Stimulated activated naive CD8-positive, alpha-beta T cell treated with anti-CD3 and anti-CD28 coated beads, Interleukin-15, amount 100 ng/mL, for 72 hours (primary cell): ENCODE measurements at places on chromosomes 5 and 9.

DNA sequence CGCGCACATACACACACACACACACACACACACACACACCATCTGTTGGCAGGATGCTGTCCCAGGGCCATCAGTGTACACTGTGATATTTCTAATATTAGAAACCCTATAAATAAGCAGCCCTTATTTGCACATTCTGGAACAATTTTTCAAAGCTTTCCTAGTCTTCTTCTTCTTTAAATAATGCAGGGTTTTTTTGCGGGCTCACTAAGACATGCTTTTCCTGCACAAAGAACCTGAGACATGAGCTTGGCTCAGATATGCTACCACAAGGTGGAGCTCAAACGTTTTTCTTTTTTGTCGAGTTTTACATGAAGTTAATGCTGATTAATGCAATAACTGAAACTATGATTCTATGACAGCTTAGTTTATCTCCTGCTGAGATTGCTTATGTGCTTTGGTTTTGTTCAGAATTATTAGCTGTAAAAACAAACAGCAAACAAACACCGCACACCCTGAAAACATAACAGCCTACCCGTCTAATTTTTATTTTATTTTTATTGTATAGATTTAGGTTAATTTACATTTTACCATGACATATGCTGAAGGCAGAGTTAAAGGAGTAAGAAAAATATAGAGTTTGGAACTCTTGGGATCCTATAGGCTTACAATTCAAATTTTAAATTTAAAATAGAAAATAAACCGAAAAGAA lies 95.8 kb downstream of the ALDH1A1 start:
- no peak for DNase-seq

DNA sequence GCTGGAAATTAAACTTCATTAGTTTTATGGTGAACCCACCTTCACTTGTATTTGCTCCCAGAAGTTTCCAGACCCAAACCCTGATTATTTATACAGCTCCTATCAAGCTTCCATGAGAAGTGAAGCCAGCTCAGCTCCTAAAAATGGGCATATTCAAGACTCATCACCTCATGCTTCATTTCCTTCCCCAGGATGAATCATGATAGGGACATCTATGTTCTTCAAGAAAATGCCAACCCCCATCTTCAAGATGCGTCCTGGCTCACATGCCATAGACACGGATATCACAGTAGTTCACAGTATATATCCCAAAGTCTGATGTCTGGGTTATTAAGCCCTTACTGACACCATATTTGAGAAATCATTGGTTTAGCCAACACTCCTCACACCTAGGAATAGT lies 217.6 kb downstream of the NPR3 start:
- DNase-seq = no peak

- DNase-seq = no peak
Observed at GRCh38 chr5:107275333-107275732, 395.4 kb downstream of the EFNA5 start.

DNA sequence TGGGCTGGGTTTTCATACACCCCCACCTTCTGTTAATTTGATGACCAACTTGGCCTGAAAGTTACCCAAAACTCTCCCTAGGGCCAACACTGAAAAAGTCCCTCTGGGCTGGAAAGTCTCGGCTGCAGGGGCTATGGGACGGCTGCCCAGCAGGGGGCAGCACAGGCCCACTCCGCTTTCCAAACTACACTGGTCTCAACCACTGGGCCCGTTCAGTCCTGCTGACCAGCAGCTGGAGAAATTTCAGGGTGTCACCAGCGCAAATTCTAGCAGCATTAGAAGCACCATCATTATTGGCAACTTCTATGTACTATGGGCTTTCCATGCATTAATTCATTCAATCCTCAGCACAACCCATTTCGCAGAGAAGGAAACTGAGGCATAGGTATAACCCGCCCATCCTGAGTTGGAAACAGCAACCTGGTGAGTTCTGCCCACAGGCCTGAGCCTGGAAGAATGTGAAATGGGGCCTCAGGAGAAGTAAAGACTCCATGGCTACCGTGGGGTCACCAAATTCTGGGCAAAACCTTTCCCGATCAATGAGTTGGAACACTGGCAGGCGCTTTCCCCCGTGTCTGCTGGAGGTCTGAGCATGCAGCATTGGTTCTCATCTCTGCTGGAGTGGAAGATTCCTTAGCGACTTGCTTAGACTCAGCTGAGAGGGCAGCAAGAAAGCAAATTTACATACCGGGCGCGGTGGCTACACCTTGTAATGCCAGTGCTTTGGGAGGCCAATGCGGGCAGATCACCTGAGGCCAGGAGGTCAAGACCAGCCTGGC lies 9.7 kb downstream of the ORM2 start:
- peak; percentile 63 for DNase-seq

DNA sequence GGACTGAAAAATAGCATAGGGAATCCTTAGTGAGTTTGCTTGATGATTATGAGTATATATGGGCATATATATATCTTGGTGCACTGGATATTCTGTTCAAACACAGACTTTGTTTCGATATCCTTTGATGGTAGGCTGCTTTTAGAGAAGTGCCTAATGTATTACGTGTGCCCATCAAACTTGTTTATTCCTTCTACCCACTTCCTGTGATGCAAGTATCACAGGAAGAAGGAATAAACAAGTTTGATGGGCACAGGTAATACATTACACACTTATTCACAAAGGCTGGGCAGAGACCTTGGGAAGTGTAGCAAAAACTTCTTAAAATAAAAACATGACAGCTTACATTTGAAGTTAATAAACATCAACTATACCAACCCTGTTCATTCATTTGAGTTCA lies 364.2 kb downstream of the CHSY3 start:
- no peak for DNase-seq
